Activated CD4-positive, alpha-beta T cell treated with anti-CD3 and anti-CD28 coated beads, Interleukin-2, amount 10 ng/mL, durations not matched to agents 7 days and 5 days (primary cell): ENCODE measurements at places on chromosomes 12 and 14. TPM values are rescaled to one million over a fixed set of nuclear protein-coding genes. Genes with fewer than 3 reads are reported as not detected.

- DNase-seq = no peak
- no peaks in the 10 kb centered on the region for H3K27me3 ChIP-seq
- H3K4me3 ChIP-seq = no peak overlapping the region
- no peak overlapping the region for H3K27ac ChIP-seq
- H3K4me1 ChIP-seq = no peaks in the 10 kb centered on the region
Observed at GRCh38 chr14:35594616-35595015, 60.7 kb downstream of the INSM2 start.

DNA sequence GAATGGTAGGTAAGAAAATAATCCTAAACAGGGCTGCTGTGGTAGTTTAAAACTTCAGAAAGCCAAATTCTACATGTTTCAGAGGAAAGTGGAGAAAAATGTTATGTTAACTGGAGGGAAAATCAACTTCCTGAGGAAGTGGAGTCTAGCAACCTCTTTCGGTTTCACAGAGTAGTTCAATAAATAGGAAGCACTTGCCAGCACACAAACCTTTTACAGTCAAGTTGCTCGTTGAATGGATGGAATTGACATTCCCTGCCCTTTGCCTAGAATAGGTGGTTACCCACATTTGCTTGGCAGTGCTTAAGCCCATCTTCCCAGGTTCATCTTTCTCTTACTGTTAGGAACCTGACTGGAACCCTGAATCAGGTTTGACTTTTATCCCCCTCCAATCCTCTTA lies 15.9 kb downstream of the ANKRD13A start:
- peak; percentile 33 for DNase-seq
- H3K4me3 ChIP-seq = peak overlapping the region; percentile 65
- H3K27me3 ChIP-seq = no peaks in the 10 kb centered on the region
- peak overlapping the region; percentile 86 for H3K27ac ChIP-seq

GRCh38 chr14:63204407-63205043 lies at the start of gene RHOJ:
RHOJ (plus strand) TSS chr14:63204443; CDS start chr14:63204870, 427 bp downstream.
- no peak for DNase-seq
- no peaks in the 10 kb centered on the region for H3K36me3 ChIP-seq
- H3K27me3 ChIP-seq = peaks cover 5% of the 10 kb centered on the region
- H3K4me1 ChIP-seq = no peaks in the 10 kb centered on the region

- H3K4me3 ChIP-seq = no peak overlapping the region
- no peak for DNase-seq
- no peak overlapping the region for H3K27ac ChIP-seq
- no peaks in the 10 kb centered on the region for H3K36me3 ChIP-seq
- H3K27me3 ChIP-seq = no peaks in the 10 kb centered on the region
Observed at GRCh38 chr14:99564256-99564925, 39.6 kb downstream of the CCDC85C start.

The MYH6 gene
- 0.08 TPM for total RNA-seq

DNA sequence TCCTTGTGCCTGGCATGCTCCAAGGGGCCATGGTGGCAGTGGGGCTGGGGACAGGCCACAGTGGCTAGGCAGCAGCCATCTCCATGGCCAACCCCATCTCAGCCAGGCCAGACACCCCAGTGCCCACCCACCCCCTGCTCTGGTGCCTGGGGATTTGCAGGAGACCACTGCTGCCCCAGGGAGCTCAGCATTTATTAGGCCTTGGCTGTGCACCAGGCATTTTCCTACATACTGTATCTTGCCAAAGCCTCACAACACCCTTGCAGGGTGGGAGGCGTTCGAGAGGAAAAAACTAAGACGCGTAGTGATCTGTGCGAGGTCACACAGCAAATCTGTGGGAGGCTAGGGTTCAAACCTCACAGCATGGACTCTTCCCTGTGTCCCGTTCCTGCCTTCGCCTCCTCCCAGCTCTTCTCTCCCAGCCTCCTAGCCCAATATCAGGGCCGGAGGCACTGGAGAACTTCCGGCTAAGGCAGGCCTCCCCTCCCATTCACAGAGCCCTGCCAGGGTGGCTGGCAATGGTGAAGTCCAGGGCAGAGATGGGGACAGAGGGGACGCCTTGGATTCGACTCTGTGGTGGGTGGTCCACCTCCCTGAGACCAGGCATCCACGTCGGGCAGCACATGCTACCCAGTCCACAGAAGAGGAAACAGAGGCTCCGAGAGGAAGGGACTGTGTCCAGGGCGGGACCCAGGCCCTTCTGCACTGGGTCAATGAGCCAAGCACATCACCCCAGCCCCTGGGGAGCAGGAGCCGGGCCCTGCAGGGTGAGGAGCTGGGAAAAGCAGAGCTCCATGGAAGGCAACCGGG lies 57.4 kb downstream of the FAM222A start:
- H3K4me1 ChIP-seq = peaks cover 4% of the 10 kb centered on the region
- H3K27me3 ChIP-seq = no peaks in the 10 kb centered on the region
- H3K27ac ChIP-seq = no peak overlapping the region
- DNase-seq = no peak

- H3K36me3 ChIP-seq = no peaks in the 10 kb centered on the region
Observed at GRCh38 chr14:100466111-100466856, 120.9 kb downstream of the BEGAIN start.

The PNMA1 gene
- 25.9 TPM for total RNA-seq

- no peaks in the 10 kb centered on the region for H3K36me3 ChIP-seq
- H3K27ac ChIP-seq = no peak overlapping the region
- H3K4me3 ChIP-seq = no peak overlapping the region
- DNase-seq = no peak
- no peaks in the 10 kb centered on the region for H3K4me1 ChIP-seq
Observed at GRCh38 chr14:25101276-25101675, 51.3 kb upstream of the STXBP6 start.

DNA sequence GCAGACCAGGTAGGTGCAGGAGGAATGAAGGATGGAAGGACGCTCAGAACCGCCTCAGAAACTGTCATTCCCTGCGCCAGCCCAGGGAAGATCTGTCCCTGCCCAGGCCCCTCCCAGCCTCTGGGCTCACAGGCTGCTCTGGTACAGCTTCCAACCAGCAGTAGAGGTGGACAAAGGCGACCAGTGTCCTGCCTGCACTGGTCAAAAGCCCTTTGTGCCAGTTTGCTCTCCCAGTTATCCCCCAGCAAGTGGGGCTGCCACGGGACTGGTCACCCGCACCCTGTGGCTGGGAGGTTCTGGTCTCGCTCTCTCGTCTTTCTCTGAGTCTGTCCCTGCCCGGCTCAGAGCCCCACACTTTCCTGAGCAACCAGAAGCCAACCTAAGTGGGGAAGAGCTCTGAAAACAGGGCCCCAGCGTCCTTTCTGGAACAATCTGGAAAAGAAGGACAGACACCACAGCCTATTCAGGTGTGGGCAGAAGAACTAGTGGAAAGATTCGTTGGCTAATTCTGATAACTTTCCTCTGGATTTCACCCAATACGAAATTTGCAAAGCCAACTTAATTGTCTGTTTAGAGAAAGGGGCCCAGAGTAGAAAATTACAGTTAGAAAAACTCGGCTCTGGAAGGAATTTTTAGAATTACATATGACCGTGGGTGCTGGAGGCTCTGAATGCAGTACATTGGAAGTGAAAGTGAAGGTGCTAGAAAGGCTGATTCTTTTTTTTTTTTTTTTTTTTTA lies 21.7 kb downstream of the SNRNP35 start:
- peaks cover 3% of the 10 kb centered on the region for H3K36me3 ChIP-seq
- DNase-seq = no peak
- no peaks in the 10 kb centered on the region for H3K27me3 ChIP-seq
- H3K4me1 ChIP-seq = peaks cover 35% of the 10 kb centered on the region
- H3K27ac ChIP-seq = peak overlapping the region; percentile 36

The AQP5 gene
- not detected for total RNA-seq

- no peak overlapping the region for H3K4me3 ChIP-seq
- H3K27ac ChIP-seq = no peak overlapping the region
- H3K4me1 ChIP-seq = no peaks in the 10 kb centered on the region
- no peak for DNase-seq
- H3K36me3 ChIP-seq = no peaks in the 10 kb centered on the region
Observed at GRCh38 chr14:90611936-90612335, 204.3 kb downstream of the TTC7B start.

GRCh38 chr12:69331519-69331908 lies 16.7 kb upstream of the LYZ start:
- no peak for DNase-seq
- peaks cover 4% of the 10 kb centered on the region for H3K27me3 ChIP-seq
- H3K27ac ChIP-seq = peak overlapping the region; percentile 99
- peaks cover 3% of the 10 kb centered on the region for H3K36me3 ChIP-seq

The RD3L gene
- not detected for total RNA-seq

GRCh38 chr12:125194163-125194773 lies 129.0 kb downstream of the AACS start:
- no peaks in the 10 kb centered on the region for H3K4me1 ChIP-seq
- H3K36me3 ChIP-seq = no peaks in the 10 kb centered on the region
- H3K27me3 ChIP-seq = peaks cover 55% of the 10 kb centered on the region
- H3K27ac ChIP-seq = no peak overlapping the region
- DNase-seq = no peak
- H3K4me3 ChIP-seq = no peak overlapping the region

The CLEC9A gene
- total RNA-seq = not detected

DNA sequence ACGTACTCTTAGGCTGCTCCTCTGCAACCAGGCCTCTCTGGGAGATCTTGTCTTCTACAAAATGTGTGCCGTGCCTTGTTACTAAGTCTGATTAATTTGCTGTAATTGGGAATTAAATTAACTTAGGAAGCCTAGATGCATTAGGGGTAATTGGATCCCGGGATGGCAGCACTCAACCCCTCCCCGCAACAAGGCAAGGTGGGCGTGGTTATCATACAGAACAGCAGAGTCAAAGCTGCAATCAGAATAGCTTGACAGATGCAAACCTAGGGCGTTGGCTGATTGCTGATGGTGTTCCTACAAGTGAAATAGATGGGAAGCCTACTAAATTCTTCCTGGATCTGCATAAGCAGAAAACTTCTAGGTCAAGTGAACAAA lies 34.5 kb upstream of the NFYB start:
- peaks cover under 1% of the 10 kb centered on the region for H3K27me3 ChIP-seq
- no peaks in the 10 kb centered on the region for H3K36me3 ChIP-seq
- no peak overlapping the region for H3K27ac ChIP-seq
- DNase-seq = no peak
- H3K4me3 ChIP-seq = no peak overlapping the region

- DNase-seq = no peak
- H3K4me1 ChIP-seq = no peaks in the 10 kb centered on the region
- no peak overlapping the region for H3K27ac ChIP-seq
Observed at GRCh38 chr14:80844872-80845271, 96.7 kb downstream of the CEP128 start.

DNA sequence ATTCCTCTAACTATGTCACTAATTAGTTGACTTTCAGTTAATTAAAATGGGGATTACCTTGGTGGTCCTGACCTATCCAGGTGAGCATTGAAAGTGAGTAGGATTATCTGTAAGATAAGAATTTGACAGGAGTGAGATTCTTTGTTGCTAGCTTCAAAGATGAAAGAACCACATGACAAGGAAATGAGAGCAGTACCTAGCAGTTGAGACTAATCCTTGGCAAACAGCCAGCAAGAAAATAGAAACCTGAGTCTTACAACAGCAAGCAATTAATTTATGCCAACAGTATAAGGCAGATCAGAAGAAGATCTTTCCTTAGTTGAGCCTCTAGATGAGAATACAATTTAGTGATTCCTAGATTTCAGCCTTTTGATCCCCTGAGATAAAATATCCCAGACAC lies 1058.4 kb downstream of the LRFN5 start:
- no peak overlapping the region for H3K4me3 ChIP-seq
- H3K4me1 ChIP-seq = no peaks in the 10 kb centered on the region
- H3K27me3 ChIP-seq = no peaks in the 10 kb centered on the region
- no peak for DNase-seq

GRCh38 chr12:68792952-68793351 lies 15.0 kb upstream of the MDM2 start:
- no peak overlapping the region for H3K4me3 ChIP-seq
- H3K36me3 ChIP-seq = no peaks in the 10 kb centered on the region
- peak; percentile 42 for DNase-seq

DNA sequence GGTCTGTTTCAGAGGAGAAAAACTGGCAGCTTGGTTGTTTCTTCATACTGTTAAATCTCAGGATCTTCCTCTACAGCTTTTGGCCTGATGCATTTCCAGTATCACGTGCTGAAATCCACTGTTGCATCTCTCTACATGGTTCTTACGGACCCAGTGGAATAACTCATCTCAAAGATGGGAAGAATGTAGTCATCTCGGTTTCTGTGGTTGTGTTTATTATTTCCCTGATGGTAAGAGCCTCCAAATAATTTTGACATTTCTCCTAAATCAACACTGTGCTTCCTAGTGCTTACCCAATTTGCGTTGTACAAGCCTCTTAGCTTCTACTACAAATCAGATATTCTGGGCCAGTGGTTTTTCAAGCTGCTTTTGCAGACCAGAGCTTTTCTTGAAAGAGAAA lies 812.8 kb downstream of the C12orf50 start:
- no peak for DNase-seq
- no peaks in the 10 kb centered on the region for H3K4me1 ChIP-seq
- H3K27me3 ChIP-seq = no peaks in the 10 kb centered on the region
- no peaks in the 10 kb centered on the region for H3K36me3 ChIP-seq
- no peak overlapping the region for H3K4me3 ChIP-seq

- no peak for DNase-seq
- H3K27me3 ChIP-seq = peaks cover 47% of the 10 kb centered on the region
- no peak overlapping the region for H3K27ac ChIP-seq
- peaks cover 6% of the 10 kb centered on the region for H3K4me1 ChIP-seq
- H3K36me3 ChIP-seq = no peaks in the 10 kb centered on the region
Observed at GRCh38 chr14:59629444-59630287, 53.1 kb upstream of the CCDC175 start.

GRCh38 chr12:15152868-15153267 lies 68.3 kb downstream of the RERG start:
- peaks cover 18% of the 10 kb centered on the region for H3K27me3 ChIP-seq
- H3K36me3 ChIP-seq = no peaks in the 10 kb centered on the region
- no peak overlapping the region for H3K27ac ChIP-seq
- no peak overlapping the region for H3K4me3 ChIP-seq
- H3K4me1 ChIP-seq = no peaks in the 10 kb centered on the region
- no peak for DNase-seq

- H3K4me1 ChIP-seq = no peaks in the 10 kb centered on the region
- DNase-seq = no peak
- H3K27me3 ChIP-seq = peaks cover 11% of the 10 kb centered on the region
- H3K36me3 ChIP-seq = no peaks in the 10 kb centered on the region
- H3K4me3 ChIP-seq = no peak overlapping the region
Observed at GRCh38 chr14:92397150-92397952, 74.4 kb downstream of the SLC24A4 start.

The CBLN3 gene
- total RNA-seq = 5.2 TPM

The GUCY2C gene
- not detected for total RNA-seq

DNA sequence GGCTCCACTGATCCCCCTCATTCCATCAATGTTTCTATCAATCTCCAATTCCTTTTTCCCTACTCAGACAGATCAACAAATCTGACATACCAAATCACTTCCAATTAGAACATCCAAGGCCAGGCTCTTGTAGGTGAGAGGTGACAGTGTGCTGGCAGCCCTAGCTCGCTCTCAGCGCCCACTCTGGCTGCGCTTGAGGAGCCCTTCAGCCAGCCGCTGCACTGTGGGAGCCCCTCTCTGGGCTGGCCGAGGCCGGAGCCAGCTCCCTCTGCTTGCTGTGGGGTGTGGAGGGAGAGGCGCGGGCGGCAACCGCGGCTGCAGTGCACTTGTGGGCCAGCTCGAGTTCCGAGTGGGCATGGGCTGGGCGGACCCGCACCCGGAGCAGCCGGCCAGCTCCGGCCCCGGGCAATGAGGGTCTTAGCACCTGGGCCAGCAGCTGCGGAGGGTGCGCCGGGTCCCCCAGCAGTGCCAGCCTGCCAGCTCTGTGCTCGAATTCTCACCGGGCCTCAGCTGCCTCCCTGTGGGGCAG lies 6.0 kb upstream of the ITPR2 start:
- no peak overlapping the region for H3K4me3 ChIP-seq
- no peaks in the 10 kb centered on the region for H3K36me3 ChIP-seq
- DNase-seq = no peak
- no peak overlapping the region for H3K27ac ChIP-seq
